ENCODE measurements at places on chromosomes 6 and 20. TPM values are rescaled to one million over a fixed set of nuclear protein-coding genes. Genes with fewer than 3 reads are reported as not detected.

DDO gene
- 3.6 TPM for total RNA-seq

LY6G6C gene
- not detected for total RNA-seq

TMEM74B gene
- not detected for total RNA-seq

RFX6 gene
- total RNA-seq = not detected

SS18L1 gene
- 10.7 TPM for total RNA-seq

TUBB2A gene
- total RNA-seq = 106 TPM

RBPJL gene
- not detected for total RNA-seq

BRPF3 gene
- 11.2 TPM for total RNA-seq

SAMD5 gene
- total RNA-seq = 0.82 TPM

LGSN gene
- total RNA-seq = not detected

BANF2 gene
- total RNA-seq = not detected

MOG gene
- not detected for total RNA-seq

OR2H2 gene
- not detected for total RNA-seq

TNFAIP3 gene
- 14.6 TPM for total RNA-seq

RPP40 gene
- 4.2 TPM for total RNA-seq

KHDC1L gene
- total RNA-seq = not detected

RBBP8NL gene
- not detected for total RNA-seq

PRKN gene
- 173 TPM for total RNA-seq

All from sigmoid colon (tissue), 7 donors.